ENCODE measurements at places on chromosomes 4 and X. TPM values are rescaled to one million over a fixed set of nuclear protein-coding genes. Genes with fewer than 3 reads are reported as not detected.

GRCh38 chr4:173821036-173821435 lies 291.0 kb upstream of the HAND2 start:
- DNase-seq, result no peak

- DNase-seq, result no peak
Observed at GRCh38 chrX:112470551-112470950, 209.2 kb downstream of the LHFPL1 start.

GRCh38 chrX:50161127-50161526 lies 39.7 kb downstream of the AKAP4 start:
- no peak for DNase-seq

- no peak for DNase-seq
Observed at GRCh38 chr4:16083241-16084191, at the start of gene PROM1. Gene PROM1 (minus strand): TSS chr4:16084023. CDS start chr4:16075906, 8,117 bp downstream.

- DNase-seq, result no peak
Observed at GRCh38 chr4:41448934-41449333, 89.0 kb upstream of the LIMCH1 start.

- DNase-seq, result no peak
Observed at GRCh38 chrX:150683536-150684146, 9.6 kb upstream of the MTMR1 start.

- DNase-seq, result no peak
Observed at GRCh38 chrX:113421432-113421831, 580.8 kb upstream of the AMOT start.

- DNase-seq, result peak; percentile 14
Observed at GRCh38 chrX:97132664-97133415, 249.1 kb downstream of the RPA4 start.

DNA sequence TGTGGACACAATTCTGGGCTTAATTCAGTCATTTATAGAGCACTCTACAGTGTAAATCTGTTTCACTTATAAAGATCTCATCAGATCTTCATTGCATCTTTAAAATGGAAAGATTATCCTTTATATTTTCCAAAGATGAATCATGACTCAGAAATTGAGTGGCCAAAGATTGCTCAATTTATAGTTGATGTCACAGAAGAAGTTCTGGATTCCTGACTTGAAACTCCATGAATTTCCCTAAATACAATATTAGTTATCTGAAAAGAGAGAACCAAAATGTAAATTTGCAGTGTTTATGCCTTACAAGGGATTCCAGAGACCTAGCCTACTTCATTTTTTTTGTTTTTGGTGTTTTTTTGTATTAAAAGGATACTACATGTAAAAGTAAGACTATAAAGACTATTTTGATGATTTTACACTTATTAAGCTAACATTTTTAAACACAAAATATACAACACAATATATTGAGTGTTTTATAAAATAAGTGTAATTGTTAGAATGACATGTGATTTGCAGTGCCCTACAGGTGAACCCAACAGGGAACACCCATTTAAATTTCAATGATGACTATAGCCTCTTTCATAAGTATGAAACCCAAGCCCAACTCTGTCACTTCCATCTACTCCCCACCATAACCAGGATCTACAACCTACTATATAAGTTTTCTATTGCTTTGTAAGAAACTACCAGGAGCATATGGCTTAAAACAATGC lies 183.5 kb downstream of the PCDH7 start:
- DNase-seq, result no peak

- no peak for DNase-seq
Observed at GRCh38 chr4:76386566-76387305, 34.2 kb downstream of the CCDC158 start.

GRCh38 chr4:10013722-10014121 lies 7.6 kb downstream of the SLC2A9 start:
- no peak for DNase-seq

- DNase-seq, result no peak
Observed at GRCh38 chr4:175954685-175955084, 111.0 kb upstream of the WDR17 start.

- no peak for DNase-seq
Observed at GRCh38 chr4:168739886-168740285, 243.0 kb downstream of the PALLD start.

TRIM60 gene
- total RNA-seq, result not detected

CTPS2 gene
- total RNA-seq, result 21.3 TPM

BST1 gene
- 3.4 TPM for total RNA-seq

AMBN gene
- not detected for total RNA-seq

CXorf49 gene
- total RNA-seq, result 80.7 TPM

RHOXF1 gene
- not detected for total RNA-seq

FAM149A gene
- total RNA-seq, result 22.9 TPM

FAM9C gene
- not detected for total RNA-seq

RASGEF1B gene
- total RNA-seq, result 13.6 TPM

ETDB gene
- total RNA-seq, result not detected

IL9R gene
- total RNA-seq, result 0.27 TPM

PCDH18 gene
- total RNA-seq, result 1.2 TPM

Data from kidney epithelial cell (primary cell).